ENCODE measurements at places on chromosomes 5 and 9.

DNA sequence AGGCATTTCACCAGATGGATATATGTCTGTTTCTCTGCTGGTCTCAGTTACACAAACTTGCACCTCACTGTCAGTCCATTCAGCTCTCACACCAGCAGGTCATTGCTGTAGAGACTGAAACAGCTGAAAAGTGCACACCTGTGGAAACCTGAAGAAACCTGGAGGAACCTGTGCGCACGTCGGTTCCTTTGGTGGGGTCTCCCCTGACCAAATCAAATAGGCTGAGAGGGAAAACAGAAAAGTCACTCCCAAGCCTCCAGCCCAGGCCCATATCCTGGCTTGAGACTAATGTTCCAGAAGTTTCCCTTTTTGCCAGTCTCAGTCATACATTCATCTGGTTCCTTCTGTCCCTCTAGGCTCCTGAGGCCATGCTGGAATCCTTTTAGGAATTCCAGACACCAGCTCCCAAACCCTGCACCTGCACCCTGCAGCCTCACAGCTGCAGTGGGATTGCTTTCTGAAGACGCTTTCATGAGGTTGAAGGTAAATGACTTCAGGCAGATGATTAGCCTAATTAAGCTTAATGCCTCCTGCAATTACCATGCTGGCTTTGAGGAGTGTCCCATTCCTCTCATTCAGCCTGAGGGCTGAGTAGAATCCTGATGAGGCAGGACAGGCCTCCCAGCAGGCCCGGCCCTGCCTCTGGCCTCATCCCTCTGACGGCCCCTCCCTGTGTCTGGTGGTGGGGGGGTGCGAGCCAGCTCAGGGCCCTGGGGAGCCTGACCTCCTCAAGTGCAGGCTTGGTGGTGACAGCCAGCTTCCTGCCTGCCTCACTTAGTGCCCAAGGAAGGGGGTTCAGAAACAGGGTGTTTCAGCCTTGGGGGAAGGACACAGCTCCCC, 24.3 kb upstream of the CXCL14 start:
- no peak for DNase-seq

- no peak for DNase-seq
These were observed 2.4 kb downstream of the SOWAHA start for GRCh38 chr5:132815454-132815853.

GRCh38 chr9:35490910-35491465, 1.1 kb downstream of the RUSC2 start:
- DNase-seq = no peak

DNA sequence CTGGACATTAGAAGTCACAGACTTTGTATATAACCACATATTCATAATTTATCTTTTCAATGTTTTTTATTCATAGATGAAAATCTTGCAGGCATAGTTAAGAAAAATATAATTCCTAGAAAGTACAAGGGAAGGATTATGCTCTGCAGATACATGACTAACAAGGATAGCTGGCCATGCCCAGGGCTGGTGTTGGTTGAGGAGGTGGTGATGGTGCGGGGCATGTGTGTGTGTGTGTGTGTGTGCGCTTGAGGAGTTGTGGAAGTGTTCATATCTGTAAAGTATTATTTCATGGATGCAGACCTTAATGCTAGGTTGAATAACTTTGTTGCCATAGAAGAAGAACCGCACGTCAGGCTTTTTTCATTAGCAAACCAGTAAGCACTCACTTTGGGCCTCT, 1.3 kb downstream of the S1PR3 start:
- DNase-seq = no peak

- no peak for DNase-seq
These were observed 2.0 kb downstream of the ISL1 start for GRCh38 chr5:51385216-51385615.

DNA sequence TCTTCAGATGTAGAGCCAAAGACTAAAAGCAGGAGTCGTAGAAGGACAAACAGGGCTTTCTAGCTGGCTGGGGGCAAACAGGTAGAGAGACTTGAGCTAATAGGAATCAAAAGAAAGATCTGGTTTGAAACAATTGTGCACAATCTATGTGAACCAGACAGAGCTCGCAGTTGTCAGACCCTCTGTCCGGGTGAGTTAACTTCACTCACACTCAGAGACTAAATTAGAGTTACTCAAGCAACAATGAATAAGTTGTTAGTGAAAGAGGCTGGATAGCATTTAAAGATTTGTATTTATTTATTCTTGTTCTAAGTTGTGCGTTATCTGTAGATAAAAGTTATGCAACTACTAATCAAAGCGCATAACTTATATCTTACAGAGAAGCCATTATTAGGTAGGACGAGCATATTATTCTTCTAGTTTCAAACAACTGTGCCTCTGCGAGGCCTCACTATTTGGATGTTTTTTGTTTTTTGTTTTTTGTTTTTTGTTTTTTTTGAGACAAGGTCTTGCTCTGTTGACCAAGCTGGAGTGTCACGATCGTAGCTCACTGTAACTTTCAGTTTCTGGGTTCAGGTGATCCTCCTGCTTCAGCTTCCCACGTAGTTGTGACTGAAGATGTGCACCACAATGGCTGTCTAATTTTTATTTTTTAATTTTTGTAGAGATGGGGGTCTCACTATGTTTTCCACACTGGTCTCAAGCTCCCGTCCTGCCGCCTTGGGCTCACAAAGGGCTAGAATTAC, 13.2 kb upstream of the LNPEP start:
- no peak for DNase-seq

- no peak for DNase-seq
These were observed 27.6 kb downstream of the TBC1D2 start for GRCh38 chr9:98227883-98228282.

DNA sequence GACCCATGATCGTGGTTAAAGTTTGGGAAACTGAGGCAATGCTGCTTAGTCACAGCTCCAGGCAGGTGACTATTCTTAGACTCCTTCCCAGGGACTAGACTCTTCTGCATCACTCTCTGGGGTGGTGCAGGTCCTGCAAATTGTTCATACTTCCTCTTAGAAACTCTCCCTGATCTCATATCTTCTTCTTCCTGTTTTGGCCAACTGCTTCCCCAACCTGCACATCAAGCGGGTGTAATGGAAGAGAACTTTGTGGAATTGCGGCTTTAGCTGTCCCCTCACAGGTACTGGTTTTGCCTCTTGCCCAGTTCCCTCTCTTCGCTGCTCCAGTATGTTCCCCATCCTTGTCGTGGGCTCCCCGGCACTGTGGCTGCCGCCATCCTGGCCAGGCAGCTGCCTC, 111.5 kb upstream of the CTSL start:
- DNase-seq = no peak

DNA sequence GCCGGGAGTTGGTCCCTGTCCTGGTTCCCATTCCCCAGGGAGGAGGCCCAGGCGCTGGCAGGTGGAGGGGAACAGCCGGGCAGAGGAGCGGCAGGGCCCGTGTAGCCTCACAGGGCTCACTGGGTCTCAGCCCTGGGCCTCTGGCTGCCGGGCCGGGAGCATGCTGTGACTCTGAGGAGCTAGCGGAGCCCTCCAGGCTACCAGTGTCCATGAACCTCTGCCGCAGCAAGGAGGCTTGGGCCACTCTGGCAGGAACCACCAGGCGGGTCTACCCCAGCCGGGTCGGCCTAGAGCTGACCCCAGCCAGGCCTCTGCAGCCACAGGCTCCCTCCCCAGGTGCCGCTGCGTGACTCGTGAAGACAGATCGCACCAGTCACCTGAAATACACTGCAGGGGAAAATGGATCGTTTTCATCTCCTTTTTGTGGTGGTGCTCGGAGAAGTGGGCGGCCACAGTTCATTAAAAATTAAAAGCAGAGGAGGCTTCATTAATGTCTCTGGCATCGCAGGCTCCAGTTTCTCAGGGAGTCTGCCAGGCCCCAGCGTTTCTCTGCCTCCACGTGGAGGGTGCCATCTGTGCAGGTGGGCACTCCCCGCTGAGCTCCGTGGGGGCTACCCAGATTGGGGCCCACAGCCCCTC, 43.8 kb downstream of the KCNT1 start:
- DNase-seq = no peak

- no peak for DNase-seq
These were observed 21.5 kb downstream of the SMIM23 start for GRCh38 chr5:171806976-171807747.

- DNase-seq = no peak
These were observed 807.4 kb downstream of the TLE1 start for GRCh38 chr9:80881940-80882339.

DNA sequence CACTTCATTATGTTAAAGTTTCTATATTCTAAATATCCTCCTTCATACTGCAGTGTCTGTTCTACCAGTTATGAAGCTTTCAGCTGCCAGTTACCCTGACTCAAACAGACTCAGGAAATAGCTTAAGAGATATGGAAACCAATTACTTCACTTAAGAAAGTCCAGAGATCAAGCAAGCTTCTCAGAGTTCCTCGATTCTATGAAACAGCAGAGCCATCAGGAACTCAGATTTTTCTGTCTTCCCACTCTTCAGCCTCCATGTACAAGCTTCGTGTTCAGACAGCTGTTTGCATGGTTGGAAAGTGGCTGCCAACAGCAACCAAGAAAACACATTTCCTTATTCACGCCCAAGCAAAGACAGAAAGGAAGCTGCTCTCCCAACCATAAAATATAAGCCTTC, 216.1 kb downstream of the ACTL7B start:
- no peak for DNase-seq

DNA sequence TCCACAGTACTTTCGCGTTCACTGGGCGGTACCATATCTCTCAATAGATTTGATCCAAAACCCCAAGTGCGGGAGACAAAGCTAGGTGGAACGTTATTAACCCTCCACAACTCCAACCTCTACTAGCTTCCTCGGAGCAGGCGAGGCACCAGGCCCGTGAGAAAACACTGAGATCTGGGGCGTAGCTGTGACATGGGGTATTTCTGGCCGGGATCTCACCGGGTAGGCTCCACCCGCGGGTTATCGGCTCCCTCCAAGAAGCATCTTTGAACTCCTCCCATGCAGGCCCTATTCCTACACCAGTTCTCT, 350 bp upstream of the SLC25A46 start:
- no peak for DNase-seq

DNA sequence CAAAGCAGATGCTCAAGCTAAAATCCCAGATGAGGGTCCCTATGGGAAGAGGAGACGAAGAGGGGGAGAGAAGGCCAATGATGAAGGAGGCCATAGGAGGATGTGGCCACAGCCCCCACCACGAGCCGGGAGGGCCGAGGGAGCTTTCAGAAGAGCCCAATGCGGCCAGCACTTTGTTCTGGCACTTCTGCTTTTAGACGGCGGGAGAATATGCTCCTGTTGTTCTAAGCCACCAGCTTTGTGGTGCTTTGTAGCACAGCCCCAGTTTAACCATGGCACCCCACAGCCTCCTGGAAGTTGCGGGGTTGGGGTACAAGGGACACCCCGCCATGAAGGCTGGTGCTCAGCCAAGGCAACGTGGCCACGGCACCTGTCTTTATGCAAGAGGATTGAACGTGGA, 33.4 kb downstream of the LPCAT1 start:
- no peak for DNase-seq

GRCh38 chr5:168415971-168416370, 70.3 kb upstream of the RARS1 start:
- DNase-seq = no peak

GRCh38 chr5:124111886-124112285, 599.9 kb downstream of the CSNK1G3 start:
- DNase-seq = no peak

GRCh38 chr5:31758803-31759425, 120.0 kb downstream of the PDZD2 start:
- no peak for DNase-seq

GRCh38 chr9:19967888-19968459, 179.1 kb upstream of the SLC24A2 start:
- DNase-seq = no peak

DNA sequence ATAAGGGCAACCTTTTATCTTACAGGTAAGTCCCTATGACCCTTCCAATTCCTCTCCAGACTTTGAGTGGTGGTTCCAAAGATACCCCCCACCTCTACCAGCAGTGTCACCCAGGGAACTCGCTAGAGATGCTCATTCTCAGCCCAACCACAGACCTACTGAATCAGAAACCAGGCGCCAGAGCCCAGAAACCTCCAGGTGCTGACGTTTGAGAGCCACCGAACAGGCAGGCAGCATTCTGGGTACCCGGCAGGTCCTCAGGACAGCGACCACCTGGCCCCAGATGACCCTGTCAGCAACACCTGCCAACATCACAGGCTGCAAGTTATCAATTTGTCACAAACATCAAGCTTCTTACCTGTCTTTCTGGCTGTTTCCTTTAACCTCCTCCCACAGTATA, 19.5 kb downstream of the RAPGEF1 start:
- peak; percentile 43 for DNase-seq

DNA sequence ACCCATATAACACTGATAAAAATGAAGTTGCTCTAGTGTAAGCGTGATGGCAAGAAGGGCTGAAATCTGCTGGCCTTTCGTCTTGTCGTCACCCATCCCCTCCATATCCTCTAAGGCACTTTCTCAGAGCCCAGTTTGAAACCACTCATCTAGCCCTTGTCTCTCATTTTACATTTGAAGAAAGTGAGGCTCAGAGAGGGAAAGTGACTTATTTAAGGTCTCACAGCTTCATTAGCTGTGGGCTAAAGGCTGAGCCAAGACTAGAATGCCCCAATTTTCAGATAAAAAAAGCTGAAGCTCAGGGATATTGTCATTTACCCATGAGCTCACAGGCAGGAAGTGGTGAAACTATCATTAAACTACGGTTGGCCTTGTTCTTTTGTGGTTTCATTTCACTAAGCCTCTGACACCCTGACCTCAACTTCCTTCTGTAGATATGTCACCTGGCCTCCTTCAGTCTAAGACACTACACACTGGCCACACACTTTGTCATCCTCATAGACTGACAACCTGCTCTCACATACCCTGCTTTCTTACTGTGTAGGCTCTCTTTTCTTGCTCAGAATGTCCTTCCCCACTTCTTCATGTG, 176.7 kb upstream of the DMAC1 start:
- DNase-seq = peak; percentile 86

- peak; percentile 47 for DNase-seq
These were observed 459 bp upstream of the ERAP2 start for GRCh38 chr5:96875791-96876291.

DNA sequence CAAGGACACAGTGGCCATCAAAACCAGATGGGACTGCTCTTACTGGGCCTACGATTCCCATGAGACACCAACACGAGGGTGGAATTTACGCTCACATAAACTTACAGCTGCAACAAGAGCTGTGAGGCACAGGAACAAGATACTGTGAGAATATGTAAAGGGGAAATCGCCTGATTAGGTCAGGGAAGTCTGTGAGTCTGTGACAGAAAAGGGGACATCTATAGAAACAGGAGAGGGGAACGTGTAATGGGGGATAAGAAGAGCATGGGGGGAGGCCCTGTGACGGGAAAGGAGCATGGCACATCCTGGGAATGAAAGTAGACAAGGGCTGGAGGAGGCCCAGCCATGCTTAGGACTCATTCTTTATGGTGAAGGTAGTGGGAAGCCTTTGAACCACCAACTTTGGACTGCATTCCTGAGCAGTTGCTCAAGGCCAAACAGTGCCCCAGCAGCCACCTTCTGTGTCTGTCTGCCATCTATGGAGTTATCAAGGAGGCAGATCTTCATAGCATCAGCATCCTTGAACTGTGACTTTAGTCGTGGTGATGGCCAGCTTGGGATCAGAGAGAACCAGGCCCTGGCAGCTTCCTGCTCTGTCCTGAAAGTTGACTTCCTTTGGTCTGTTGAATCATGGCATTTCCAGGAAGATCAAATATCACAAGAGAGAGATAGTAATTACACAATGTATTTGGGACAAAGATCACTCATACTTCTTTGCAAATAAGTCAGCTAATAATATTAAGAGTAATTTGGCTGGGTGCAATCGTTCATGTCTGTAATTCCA, 87.9 kb upstream of the FAM169A start:
- DNase-seq = no peak
